Activated CD8-positive, alpha-beta T cell treated with anti-CD3 and anti-CD28 coated beads, Interleukin-2, amount 10 ng/mL, durations not matched to agents 7 days and 5 days (primary cell): ENCODE measurements at places on chromosomes 1 and 21. TPM values are rescaled to one million over a fixed set of nuclear protein-coding genes. Genes with fewer than 3 reads are reported as not detected.

Gene CFAP45
- 0.34 TPM for total RNA-seq

Gene GPR3
- total RNA-seq = 0.66 TPM

GRCh38 chr1:151277249-151277648 is 4.8 kb upstream of the ZNF687 start:
- H3K4me1 ChIP-seq = peaks cover 5% of the 10 kb centered on the region
- H3K27me3 ChIP-seq = no peaks in the 10 kb centered on the region
- no peak overlapping the region for H3K4me3 ChIP-seq
- no peak overlapping the region for H3K27ac ChIP-seq
- no peak for DNase-seq
- peaks cover 9% of the 10 kb centered on the region for H3K36me3 ChIP-seq

- no peaks in the 10 kb centered on the region for H3K4me1 ChIP-seq
- no peaks in the 10 kb centered on the region for H3K36me3 ChIP-seq
- DNase-seq = no peak
- H3K4me3 ChIP-seq = no peak overlapping the region
- no peak overlapping the region for H3K27ac ChIP-seq
Measured at GRCh38 chr1:45266151-45266801, 59.9 kb upstream of the ZSWIM5 start.

DNA sequence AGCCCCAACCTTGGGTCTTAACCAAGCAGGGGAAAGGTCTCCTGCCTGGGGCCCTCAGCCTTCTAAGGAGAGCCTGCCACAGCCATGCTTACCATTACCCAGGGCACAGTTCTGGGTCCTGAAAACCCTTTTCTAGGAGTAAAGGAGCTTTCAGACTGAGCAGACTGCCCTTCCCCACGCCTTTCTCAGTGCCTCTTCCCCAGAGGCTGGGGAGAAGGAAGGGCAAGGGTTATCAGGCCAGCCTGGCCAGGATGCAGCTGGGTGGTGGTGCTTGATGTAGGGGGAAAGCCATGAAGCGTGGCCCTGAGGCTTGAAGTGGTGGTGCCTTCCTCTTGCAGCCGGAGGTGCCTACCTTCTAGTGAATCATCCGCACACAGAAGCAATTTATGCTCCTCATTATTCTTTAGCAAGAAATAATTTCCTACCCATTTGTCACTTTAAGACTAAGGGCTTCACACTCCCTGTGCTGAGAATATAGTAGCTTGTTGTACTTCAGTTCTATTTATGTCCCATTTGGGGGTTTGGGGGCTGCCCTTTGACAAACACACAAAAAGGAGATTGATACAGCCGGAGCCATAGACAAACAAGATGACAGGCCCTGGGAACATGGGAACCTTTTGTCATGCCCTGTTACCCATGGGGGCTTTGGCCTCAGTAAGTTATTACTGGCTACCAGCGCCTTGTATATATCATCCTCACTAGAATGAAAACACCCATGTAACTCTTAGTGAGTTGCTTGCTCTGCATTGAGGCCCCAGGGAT is 40.7 kb downstream of the MAN1C1 start:
- no peak for DNase-seq
- H3K36me3 ChIP-seq = peaks cover 24% of the 10 kb centered on the region
- H3K27me3 ChIP-seq = peaks cover 6% of the 10 kb centered on the region
- H3K4me1 ChIP-seq = peaks cover 19% of the 10 kb centered on the region
- no peak overlapping the region for H3K4me3 ChIP-seq

DNA sequence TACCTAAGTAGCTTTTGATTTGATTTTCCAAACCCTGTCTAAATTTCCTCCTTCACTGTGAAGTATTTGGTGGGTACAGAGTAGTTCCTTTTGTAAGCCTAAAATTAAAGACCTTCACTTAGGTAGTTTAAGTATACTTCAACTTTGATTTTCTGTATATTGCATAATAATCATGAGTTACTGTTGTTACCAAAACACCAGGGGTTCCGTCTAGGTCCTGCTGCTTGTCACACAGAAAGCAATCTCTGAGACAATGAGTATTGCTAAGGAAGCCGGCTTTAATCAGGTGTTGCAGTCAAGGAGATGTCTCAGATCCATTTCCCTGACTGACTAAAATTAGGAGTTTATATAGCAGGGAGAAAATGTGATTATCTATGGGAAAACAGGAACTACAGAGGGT is 15.3 kb downstream of the RPS6KC1 start:
- H3K36me3 ChIP-seq = no peaks in the 10 kb centered on the region
- no peak overlapping the region for H3K27ac ChIP-seq
- H3K27me3 ChIP-seq = no peaks in the 10 kb centered on the region
- H3K4me1 ChIP-seq = peaks cover 15% of the 10 kb centered on the region
- DNase-seq = no peak

GRCh38 chr1:20089328-20090077 is 19.5 kb downstream of the PLA2G5 start:
- no peak overlapping the region for H3K4me3 ChIP-seq
- no peak overlapping the region for H3K27ac ChIP-seq
- H3K27me3 ChIP-seq = peaks cover 17% of the 10 kb centered on the region
- H3K36me3 ChIP-seq = no peaks in the 10 kb centered on the region

GRCh38 chr21:42093991-42094421 is 22.9 kb downstream of the UMODL1 start:
- no peaks in the 10 kb centered on the region for H3K36me3 ChIP-seq
- H3K27me3 ChIP-seq = peaks cover 8% of the 10 kb centered on the region
- H3K4me1 ChIP-seq = peaks cover 6% of the 10 kb centered on the region

DNA sequence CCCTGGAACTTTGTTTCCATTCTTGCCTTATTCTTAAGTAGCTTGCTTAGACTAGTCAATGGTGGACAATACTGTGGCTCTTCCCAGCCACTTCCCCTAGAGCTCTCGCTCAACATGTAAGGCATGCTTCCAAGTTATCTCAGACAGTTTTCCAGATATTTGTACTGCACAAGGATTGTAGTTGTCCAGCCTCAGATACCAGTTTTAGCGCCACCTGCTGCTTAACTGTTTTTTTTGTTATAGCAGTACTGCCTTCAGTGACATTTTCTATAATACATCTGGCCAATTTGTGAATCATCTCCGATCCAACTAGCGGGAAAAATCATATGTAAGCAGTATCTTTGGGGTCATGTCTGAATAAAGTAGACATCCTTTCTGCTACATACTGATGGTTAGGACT is 346.7 kb upstream of the ADGRL4 start:
- H3K27me3 ChIP-seq = no peaks in the 10 kb centered on the region
- H3K4me1 ChIP-seq = no peaks in the 10 kb centered on the region
- H3K4me3 ChIP-seq = no peak overlapping the region
- no peak for DNase-seq

DNA sequence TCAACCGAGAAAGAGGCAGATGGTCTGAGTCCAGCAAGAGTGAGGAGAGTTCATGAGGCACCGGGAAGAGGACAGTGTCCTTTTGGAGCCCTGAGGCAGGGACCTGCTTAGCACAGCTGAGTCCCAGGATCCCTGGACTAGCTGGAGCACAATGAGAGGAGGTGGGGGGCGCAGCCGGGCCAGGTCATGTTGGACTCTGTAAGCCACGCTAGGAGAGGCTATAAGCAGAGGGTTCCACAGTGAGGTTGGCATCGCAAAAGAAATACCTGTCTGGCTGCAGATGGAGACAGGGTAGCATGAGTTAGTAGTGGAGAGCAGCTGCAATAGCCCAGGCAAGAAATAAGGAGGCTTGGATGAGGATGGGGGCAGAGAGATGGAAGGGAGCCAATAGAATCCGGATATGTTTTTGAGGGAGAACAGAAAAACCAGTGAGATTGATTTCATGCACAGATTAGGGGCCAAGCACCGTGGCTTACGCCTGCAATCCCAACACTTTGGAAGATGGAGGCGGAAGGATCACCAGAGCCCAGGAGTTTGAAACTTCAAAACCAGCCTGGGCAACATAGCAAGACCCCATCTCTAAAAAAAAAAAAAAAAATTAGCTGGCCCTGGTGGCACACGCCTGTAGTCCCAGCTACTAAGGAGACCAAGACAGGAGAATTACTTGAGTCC is 98.2 kb downstream of the DHRS3 start:
- H3K27ac ChIP-seq = peak overlapping the region; percentile 23
- peaks cover 26% of the 10 kb centered on the region for H3K36me3 ChIP-seq
- no peaks in the 10 kb centered on the region for H3K27me3 ChIP-seq
